ENCODE measurements at places on chromosomes 3 and 15.

- DNase-seq: no peak
These were observed 91.4 kb upstream of the TUSC7 start for GRCh38 chr3:116618138-116618537.

GRCh38 chr3:53709256-53709655 lies 137.0 kb downstream of the CHDH start:
- DNase-seq: no peak

DNA sequence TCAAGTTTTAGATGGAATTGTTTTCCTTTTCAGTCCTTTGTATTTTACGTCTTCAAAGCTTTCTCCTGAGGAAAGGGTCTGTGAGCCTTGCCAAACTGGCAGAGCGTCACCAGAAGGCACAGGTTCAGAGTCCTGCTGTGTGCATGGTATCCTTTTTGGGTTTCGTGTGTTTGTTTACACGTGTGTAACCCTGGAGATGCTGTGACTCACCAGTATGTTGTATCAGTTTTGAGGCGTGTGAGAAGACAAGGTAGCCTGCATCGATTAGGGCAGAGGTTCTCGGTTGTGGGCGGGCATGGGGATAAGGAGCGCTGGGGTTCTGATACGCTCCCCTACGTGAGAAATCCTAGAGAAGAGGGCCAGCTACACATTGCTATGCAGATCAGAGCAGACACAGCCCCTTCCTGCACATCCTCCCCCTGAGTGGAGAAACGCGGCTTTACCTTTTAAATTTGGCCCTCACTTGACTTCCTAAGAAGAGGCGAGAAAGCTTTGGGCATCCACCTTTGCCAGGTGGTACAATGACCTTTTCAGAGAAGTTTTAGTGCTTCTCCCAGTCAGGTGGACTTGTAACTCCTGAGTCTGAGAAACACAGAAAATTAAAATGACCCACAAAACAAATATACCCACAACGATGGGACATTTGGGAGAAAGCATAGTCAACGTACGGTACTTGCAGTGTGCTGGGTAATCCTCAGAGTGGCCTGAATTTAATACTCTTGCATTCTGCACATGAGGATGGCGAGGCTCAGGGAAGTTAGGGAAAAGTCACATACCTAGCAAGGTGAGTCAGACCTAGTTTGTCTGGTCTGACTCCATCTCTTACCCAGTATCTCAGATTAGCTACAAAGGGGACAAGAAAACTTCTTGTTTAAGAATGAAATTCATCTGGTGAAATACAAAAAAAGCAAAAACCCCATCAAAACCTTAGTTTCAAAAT lies 38.1 kb downstream of the TRAK1 start:
- no peak for DNase-seq

DNA sequence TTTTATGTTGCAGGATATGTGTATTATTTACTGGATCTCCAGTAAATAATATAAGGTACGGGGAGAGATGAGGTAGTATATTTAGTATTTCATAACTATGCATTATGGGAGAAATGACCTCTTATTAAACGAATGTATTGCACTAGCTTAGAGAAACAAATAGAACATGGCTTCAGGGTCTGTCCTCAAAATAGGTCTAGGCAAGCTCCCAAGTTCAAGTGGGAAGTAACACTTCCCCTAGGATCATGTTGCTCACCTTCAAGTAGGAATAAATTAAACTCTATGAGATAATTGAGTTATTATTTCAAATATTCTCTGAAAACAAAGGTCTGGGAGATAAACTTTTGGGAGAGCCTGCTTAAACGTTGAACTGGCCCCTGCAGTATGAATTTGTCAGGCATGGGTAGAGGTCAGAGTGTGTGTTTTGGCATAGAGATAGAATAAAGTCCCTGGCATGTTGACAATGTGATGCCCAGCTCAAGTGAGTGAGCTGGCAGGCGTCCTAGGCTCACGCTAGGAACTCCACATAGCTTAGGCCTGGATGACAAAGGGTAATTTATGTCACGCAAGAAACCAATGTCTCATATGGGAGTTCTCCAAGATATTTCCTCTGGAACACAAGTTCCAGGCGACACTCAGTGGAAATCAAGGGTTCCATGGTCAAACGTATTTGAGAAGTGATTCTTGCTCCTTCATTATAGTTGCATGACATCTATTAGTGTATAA lies 236.8 kb downstream of the CACNA2D3 start:
- no peak for DNase-seq

DNA sequence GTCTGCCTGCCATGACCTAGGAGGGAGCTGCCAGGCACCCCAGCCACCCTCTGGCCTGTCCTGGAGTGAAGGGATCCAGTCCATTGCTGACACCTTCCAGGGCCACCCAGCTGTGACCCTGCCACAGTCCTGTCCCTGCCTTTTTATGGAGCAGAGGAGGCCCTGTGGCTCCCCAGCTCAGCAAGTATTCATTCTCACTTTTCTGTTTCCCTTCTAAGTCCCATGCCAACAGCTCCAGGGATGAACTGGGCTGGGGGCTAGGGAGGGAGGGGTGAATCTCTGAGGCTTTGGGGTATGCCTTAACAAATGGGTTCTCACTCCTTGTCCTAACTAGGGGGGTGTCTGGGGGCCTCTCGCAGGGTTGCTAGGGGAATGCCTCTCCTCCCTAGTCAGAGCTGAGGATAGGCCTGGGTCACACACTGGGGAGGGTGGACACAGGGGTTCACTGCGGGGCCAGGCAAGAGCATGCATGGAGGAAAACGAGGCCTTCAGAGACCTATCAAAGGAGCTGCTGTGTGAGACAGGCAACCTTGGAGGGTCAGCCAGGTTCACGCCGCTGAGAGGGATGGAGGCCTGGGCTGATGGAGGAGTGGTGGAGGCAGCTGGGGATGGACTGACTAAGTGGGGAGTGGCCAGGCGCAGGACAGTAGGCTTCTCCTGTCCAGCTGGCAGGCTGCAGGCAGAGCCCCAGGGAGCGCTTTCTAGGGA lies 31.8 kb downstream of the EPHB3 start:
- DNase-seq: no peak

GRCh38 chr15:80328496-80328895 lies 75.7 kb upstream of the ARNT2 start:
- no peak for DNase-seq

GRCh38 chr3:195913382-195913781 lies 5.0 kb upstream of the TNK2 start:
- DNase-seq: no peak

GRCh38 chr3:120429921-120430361 lies 20.9 kb downstream of the FSTL1 start:
- no peak for DNase-seq

Measured in stimulated activated CD4-positive, alpha-beta T cell treated with anti-CD3 and anti-CD28 coated beads, Interleukin-4, amount 100 ng/mL, for 48 hours (primary cell).